ENCODE measurements at places on chromosomes 13 and 19. TPM values are rescaled to one million over a fixed set of nuclear protein-coding genes. Genes with fewer than 3 reads are reported as not detected.

MISP gene
- 84.4 TPM for total RNA-seq

SLC7A10 gene
- 0.13 TPM for total RNA-seq

FCAR gene
- total RNA-seq = not detected

ATP8B3 gene
- total RNA-seq = 1.9 TPM

ZNF132 gene
- 0.09 TPM for total RNA-seq

ZNF738 gene
- 0.74 TPM for total RNA-seq

LILRB4 gene
- total RNA-seq = not detected

FAM83E gene
- total RNA-seq = 0.21 TPM

TMEM255B gene
- total RNA-seq = 1.5 TPM

SLC1A5 gene
- total RNA-seq = 207 TPM

ZNF677 gene
- not detected for total RNA-seq

DEDD2 gene
- 69.6 TPM for total RNA-seq

EHD2 gene
- total RNA-seq = 156 TPM

MBD3L2 gene
- total RNA-seq = not detected

GDF15 gene
- 10.6 TPM for total RNA-seq

GPC5 gene
- total RNA-seq = not detected

SLC25A41 gene
- 0.15 TPM for total RNA-seq

ZNF793 gene
- total RNA-seq = 0.06 TPM

PCCA gene
- 8.8 TPM for total RNA-seq

ZNF492 gene
- not detected for total RNA-seq

OR7C1 gene
- total RNA-seq = not detected

PDX1 gene
- 0.04 TPM for total RNA-seq

CALM3 gene
- 234 TPM for total RNA-seq

KASH5 gene
- not detected for total RNA-seq

C5AR1 gene
- total RNA-seq = 2.5 TPM

PLEKHG2 gene
- total RNA-seq = 109 TPM

RFPL4AL1 gene
- 0.17 TPM for total RNA-seq

UFM1 gene
- total RNA-seq = 21.7 TPM

MED16 gene
- total RNA-seq = 24.5 TPM

C19orf33 gene
- 761 TPM for total RNA-seq

LRRC63 gene
- 0.08 TPM for total RNA-seq

CBY2 gene
- total RNA-seq = not detected

ZNF528 gene
- total RNA-seq = not detected

ZNF837 gene
- 1.1 TPM for total RNA-seq

SGTA gene
- total RNA-seq = 72.5 TPM

TMEM272 gene
- total RNA-seq = not detected

PGLYRP1 gene
- not detected for total RNA-seq

RASAL3 gene
- total RNA-seq = not detected

ZNF135 gene
- not detected for total RNA-seq

PCDH9 gene
- total RNA-seq = 5.1 TPM

SHANK1 gene
- 0.09 TPM for total RNA-seq

PEAK3 gene
- 0.22 TPM for total RNA-seq
